CD4-positive, CD25-positive, alpha-beta regulatory T cell (primary cell): ENCODE measurements at places on chromosomes 11 and 22. TPM values are rescaled to one million over a fixed set of nuclear protein-coding genes. Genes with fewer than 3 reads are reported as not detected.

GRCh38 chr22:31682751-31683150 is 20.7 kb upstream of the PISD start:
- DNase-seq, result no peak

CASP5 gene
- total RNA-seq, result not detected

- DNase-seq, result no peak
Observed at GRCh38 chr11:118088531-118088930, 1.8 kb upstream of the SMIM35 start.

STARD10 gene
- 11.2 TPM for total RNA-seq

GPHA2 gene
- total RNA-seq, result not detected

TRIM51 gene
- not detected for total RNA-seq

DNA sequence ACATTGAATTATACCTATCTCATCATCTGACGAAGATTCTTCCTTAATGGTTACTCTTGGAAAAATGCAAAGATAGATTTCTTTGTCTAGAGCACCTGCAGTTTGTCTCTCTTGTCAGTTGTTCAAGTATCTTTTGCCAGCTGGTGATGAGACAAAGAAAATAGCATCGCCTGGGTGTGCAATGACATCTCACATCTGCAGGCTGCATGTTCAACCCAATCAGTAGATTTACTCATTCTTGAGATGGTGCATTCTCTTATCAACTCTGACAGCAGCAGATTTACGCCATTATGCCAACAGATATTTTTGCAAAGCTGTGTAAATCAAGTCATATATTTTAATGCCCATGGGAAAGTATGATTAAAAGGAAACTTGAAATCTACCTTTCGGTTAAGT is 164.6 kb upstream of the PDGFD start:
- no peak for DNase-seq

DNA sequence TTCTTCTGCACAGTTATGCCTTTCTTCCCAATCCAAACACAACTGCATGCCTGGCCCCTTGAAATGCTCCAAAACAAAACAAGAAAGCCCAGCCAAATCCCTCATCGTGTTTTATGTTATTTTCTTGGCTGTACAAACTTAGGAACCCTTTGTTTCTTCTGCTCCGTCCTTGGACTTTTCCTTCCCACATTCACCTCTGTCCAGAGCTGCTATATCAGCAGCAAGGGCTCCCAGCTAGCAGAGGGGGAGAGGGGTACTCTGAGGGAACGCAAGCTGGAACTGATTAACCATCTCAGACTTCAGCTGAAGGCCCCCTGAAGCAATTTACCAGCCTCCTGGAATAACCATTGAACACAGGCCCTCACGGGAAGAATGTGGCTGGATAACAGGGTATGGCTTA is 214.7 kb downstream of the TENM4 start:
- DNase-seq, result no peak

- no peak for DNase-seq
Observed at GRCh38 chr11:626475-627307, at the start of gene SCT. TSS of gene SCT (minus strand) at chr11:627181. CDS start at chr11:627143, 38 bp downstream.

- DNase-seq, result no peak
Observed at GRCh38 chr11:134512061-134512460, 100.0 kb upstream of the B3GAT1 start.

ROBO4 gene
- total RNA-seq, result 1.0 TPM

GRCh38 chr11:863023-863909 is 20.6 kb downstream of the TSPAN4 start:
- DNase-seq, result no peak

DNA sequence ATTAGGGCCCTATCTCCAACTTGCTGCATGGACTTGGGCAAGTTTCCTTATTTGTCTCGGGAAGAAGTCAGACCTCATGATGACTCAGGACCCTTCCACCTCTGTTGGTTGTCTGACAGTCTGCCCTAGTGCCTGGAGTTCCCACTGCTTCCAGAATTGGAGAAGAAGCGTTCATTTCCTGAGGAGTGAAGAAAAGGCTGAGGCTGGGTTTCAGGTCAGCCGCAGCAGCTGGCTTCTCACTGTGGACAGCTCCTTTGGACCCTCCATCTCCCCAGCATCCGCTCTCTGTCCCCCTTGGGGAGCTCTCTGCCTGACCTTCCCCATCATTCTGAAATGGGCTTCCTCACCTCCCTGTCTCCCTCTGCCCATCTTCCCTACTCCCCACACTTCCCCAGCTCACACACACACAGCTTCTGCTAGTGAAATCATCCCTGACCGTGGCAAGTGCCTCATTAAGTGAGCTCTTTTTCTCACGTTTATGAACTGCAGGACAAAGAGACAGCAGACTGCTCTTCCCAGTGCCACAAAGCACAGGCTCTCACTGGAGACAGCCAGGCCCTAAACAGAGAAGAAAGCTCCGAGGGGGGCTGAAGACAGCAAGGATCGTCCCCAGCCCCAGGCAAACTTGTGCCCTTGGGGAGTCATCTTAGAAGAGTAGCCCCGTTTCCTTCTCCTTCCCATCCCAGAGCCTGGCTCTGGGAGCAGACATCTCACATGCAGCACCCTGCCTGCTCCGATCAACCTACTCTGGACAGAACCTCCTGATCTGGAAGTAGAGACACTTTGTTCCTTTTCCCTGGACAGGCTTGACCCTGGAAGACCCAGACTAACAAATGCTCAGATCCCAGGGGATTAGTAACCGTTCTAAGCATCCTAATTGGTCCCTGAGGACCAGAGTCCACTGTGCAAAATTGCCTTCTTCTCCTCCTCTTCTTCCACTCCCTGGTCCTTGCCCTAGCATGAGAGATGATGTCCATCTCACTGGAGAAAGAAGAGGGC is 157.9 kb downstream of the FEZ1 start:
- DNase-seq, result no peak

GRCh38 chr11:131129474-131129873 is 213.2 kb upstream of the SNX19 start:
- no peak for DNase-seq

- no peak for DNase-seq
Observed at GRCh38 chr22:26665813-26666231, 8.4 kb downstream of the MIAT start.

GRCh38 chr22:30572210-30572609 is 2.3 kb downstream of the GAL3ST1 start:
- no peak for DNase-seq

OR5P2 gene
- total RNA-seq, result not detected

DNA sequence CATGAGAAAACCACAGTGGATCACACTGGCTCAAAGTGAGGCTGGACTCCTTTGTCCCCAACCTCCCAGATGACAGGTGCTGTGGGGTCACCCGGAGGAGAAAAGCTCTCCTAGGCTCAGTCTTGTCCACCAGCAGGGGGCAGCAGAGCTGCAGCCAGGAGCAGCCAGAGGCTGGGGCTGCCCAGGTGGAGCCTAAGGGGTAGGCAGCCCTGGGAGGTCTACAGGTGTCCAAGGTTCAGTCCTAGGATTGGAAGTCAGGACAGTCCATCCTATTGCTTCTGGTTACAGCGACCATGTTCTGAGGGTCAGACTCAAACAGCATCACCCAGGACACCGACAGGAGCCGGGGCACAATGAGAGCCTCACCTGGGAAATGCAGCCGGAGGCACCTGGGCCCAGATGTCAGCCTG is 77.6 kb upstream of the IGLL5 start:
- peak; percentile 77 for DNase-seq

DNA sequence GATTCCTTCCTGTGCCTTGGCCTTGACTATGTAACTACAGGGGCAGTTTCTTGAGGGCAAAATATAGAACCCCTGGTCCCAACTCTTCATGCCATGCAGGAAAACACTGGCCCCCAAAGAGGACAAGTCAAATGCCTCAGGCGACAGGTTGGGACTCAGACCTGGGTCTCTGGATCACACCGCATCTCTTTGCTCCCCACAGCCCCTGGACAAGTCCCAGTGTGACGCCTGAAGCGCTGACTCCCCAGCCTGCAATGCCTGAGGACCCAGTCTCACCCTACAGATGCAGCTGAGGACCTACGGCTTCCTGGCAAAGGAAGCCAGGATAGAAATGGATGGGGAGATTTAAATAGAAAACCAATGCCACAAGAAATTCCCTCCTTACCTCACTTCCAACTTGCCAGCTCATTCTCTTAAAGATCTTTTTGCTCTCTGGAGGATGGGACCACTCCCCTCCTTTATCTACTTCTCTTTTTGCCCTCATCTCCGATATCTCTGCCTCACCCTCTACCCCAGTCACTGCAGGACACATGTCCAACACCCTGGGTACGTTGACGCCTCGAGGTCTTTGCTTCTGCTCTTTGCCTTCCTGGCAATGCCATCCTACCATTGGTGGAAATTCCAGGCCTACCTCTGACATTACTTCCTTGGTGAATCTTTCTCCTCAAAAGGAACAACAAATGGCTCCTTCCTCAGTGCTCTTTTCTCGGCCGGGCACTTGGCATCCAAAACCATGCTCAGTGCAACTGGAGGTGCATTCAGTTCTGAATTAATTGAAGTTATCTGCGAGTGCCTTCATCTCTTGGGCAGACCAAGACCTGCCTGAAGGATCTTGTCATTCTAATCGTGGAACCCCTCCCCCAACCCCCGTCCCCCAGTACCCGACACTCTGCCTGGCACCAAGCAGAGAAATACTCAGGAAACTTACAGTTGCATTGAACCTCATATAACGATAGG is 2.0 kb upstream of the PRDM11 start:
- DNase-seq, result no peak

GRCh38 chr11:96990914-96991313 is 601.1 kb downstream of the JRKL start:
- no peak for DNase-seq

DNA sequence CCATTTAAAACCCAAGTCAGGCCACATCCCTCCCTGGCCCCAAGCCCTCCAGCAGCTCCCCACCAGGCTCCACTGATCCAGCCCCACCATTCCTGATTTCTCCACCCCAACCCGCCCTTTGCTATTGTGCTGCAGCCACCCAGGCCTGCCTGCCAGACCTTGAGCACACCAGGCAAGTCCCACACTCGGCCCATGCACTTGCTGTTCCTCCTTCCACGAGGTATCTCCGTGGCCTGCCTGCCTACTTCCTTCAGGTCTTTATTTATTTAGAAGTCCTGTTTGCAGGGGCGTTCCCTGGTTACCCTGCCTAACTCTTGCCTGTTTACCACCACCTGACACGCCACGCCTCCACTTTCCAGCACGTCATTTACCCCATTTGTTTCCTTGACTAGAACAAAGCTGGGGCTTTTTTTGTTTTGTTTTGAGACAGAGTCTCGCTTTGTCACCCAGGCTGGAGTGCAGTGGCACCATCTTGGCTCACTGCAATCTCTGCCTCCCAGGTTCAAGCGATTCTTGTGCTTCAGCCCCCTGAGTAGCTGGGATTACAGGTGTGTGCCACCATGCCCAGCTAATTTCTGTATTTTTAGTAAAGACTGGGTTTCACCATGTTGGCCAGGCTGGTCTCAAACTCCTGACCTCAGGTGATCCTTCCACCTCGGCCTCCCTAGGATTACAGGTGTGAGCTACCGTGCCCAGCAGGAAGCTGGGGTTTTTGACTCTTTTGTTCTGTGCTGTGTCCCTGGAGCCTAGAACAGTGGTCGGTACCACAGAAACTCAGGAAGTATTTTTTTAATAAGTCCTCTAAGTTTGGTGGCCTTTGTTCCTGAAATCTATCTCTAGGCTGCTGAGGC is 6.7 kb downstream of the CENPM start:
- DNase-seq, result peak; percentile 98

CCDC73 gene
- total RNA-seq, result not detected

LRP4 gene
- total RNA-seq, result 0.05 TPM

SMC1B gene
- total RNA-seq, result not detected

- no peak for DNase-seq
Observed at GRCh38 chr11:77095551-77096490, 6.8 kb upstream of the OMP start.

DNA sequence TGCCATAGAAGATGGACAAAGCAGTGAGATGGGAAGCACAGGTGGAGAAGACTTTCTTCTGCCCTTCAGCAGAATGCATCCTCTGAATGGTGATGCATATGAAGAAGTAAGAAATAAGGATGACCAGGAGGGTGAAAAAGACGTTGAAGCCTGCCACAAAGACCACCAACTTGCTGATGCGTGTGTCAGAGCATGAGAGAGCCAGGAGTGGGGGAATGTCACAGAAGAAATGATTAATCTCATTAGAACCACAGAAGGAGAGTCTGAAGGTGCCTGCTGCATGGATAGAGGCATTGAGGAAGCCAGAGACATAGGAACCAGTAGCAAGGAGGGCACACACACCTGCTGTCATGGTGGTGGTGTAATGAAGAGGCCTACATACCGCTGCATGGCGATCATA is 550 bp downstream of the OR5B21 start:
- no peak for DNase-seq

- no peak for DNase-seq
Observed at GRCh38 chr11:65726660-65727059, 6.1 kb upstream of the RNASEH2C start.

DNA sequence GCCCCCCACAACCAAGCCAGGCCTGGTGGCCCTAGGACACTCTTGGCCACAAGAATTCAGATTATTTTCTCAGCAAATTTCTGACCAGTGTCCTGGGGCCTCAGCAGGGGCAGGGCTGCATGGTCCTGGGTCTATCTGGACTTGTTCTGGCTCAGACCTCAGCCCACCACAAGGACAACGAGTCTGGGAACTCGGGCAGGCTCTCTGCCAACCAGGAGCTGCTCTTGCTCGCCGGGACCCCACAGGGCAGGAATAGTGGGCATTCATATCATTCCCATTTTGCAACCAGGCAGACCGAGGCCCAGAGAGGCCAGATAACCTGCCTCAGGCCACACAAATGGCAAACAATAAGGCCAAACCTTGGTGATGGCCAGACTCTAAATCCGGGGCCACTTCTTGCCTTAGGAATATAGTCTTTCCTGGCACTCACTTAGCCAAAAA is 75.4 kb upstream of the WNT7B start:
- DNase-seq, result no peak

GRCh38 chr11:48900131-48900800 is 83.4 kb downstream of the TRIM51G start:
- no peak for DNase-seq

DNA sequence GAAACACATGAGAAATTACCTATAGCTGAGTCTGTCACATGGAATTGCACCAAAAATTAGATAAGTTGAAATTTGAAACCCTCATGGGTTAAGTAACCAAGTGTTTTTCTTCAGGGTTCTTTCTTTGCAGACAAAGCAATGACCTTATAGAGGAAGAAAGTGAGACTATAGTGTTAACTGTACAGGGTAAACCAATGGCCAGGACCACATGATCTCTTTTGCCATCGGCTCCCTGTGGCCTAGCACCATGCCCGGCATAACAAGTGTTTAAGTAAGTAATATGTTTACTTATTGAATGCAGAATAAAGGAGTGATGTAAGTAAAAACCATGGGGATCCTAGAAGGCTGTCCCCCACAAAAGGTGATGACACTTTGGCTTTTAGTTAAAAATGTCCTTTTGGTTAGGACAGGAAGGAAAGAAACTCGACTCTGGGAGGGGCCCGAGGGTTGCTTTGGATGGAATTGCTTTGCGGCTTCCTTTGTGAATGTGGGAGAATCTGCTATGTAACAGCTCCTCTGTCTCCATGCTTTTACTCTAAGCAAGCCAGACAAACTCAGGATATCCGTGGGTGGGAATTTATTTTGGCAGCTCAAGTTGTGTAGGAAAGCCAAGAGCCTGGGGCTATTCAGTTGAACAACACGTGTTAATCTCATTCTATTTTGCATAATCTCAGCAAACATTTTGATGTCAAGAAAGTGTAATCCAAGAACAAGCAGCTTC is 454.7 kb downstream of the INSC start:
- no peak for DNase-seq

NRXN2 gene
- 0.42 TPM for total RNA-seq

GRCh38 chr11:118016104-118016503 is 29.9 kb downstream of the IL10RA start:
- no peak for DNase-seq

TBC1D10A gene
- total RNA-seq, result 67.5 TPM

- DNase-seq, result no peak
Observed at GRCh38 chr11:85768473-85769146, 42.3 kb downstream of the SYTL2 start.
